ENCODE measurements at places on chromosomes 12 and 14.
A peak's percentile ranks its signal among the peaks of the same experiment; 100 is the strongest.

DNA sequence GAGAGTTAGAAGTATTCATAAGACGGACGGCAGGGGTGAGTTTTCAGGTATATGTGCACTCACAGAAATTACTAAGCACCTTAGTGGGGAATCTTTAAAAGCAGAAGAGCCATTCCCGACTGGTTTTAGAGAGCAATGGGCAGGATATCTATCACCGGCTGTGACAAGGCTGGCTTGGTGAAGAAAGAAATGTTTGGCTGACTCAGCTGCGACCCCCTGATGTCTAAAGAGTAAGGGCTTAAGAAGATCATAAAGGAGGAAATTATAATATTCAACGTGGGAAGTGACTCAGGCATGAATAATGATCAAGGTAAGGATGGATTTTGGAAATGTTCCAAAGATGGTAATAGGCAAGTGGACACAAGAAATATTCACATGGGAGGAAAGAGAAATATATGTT lies 407.6 kb downstream of the TMEM132D start:
- no peak for DNase-seq

DNA sequence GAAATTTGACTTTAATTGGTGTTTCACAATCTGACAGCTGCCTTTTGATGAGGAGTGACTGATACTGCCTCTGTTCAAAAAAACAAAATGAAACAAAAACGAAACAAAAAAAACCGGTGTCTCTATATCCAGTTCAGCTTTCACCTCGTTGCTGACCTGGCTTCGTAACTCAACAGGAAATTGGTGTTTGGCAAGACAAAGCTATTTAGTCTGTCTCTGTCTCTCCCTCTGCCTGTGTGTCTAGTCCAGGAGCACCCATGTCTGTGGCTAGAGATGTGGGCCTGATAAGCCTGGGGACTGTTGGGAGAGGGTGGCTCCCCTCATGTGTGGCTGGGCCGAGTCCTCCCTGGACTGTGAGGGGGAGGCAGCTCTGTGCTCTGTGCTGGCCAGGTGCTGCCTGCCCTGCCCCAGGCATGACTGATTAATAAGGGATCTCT lies 11.3 kb downstream of the CACNA1C start:
- DNase-seq, result no peak

DNA sequence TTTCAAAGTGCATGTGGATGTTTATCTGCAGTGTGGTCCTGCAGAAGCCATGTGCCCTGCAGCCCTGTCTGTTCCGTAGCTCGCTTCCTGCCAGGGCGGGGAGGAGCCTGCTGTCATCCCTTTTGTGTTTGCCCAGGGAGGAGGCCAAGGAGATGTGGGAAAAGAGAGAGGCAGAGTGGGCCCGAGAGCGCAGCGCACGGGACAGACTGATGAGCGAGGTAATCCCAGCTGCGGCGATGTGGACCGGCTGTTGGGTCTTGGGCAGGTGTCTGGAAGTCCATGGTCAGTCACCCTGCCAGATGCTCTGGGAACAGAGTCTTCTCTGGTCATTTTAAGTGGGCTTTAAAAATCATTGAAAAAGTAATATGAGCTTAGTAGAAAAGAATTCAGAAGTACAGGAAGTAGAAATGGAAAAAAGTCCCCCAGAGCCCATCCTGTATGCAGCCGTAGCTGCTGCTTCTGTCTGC lies 12.8 kb downstream of the TCHP start:
- DNase-seq, result no peak

- DNase-seq, result no peak
These were observed 6.5 kb downstream of the CAMKK2 start for GRCh38 chr12:121289962-121290361.

DNA sequence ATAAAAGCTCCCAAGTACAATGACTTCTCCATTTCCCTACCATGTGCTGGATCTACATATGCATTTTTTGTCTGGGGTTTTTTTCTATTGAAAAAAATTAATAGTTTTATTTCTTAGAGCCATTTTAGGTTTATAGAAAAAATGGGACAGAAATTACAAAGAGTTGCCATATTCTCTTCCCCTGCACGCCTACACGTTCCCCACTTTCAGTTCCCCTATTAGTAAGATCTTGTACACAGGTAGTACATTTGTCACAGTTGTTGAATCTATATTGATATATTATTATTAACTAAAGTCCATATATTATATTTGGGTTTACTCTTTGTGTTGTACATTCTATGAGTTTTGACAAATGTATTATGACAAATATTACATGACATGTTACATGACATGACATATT lies 35.7 kb downstream of the SIX6 start:
- no peak for DNase-seq

GRCh38 chr12:89863493-89863938 lies 154.9 kb upstream of the ATP2B1 start:
- DNase-seq, result no peak

GRCh38 chr12:105239304-105239703 lies 3.3 kb upstream of the APPL2 start:
- no peak for DNase-seq

GRCh38 chr12:114858388-114859146 lies 174.6 kb upstream of the TBX3 start:
- no peak for DNase-seq

DNA sequence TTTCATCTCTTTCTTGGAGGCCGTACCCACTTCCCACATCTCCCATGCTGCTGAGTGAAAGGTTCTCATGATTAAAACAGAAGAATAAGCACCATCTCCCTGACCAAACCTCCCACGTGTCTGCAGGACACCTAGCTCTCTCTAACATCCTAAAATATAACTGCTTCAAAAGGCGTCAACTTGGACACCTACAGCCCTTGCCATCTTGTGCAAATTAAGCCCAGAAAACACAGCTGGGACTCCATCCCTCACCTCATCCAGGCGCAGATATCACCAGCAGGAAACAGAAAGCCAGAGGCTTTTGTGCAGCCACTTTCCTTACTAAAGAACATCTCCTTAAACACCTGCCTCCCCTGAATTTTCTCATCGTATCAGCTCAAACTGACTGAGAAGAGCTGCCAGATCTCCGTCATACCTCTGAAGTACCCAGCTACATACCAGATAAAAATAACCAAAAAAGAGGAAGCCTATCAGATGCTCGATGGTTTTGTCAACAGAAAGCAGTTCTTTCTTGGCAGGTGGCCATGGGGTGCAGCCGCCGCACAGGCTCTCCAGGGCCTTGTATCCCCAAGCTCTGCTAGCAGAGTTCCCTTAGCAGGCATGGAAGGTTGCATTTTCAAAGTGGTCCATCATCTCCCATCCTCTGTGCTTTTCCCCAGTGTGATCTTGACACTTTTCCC lies 28.8 kb downstream of the MAP3K9 start:
- no peak for DNase-seq

- no peak for DNase-seq
These were observed 32.6 kb upstream of the FGD4 start for GRCh38 chr12:32366714-32367113.

GRCh38 chr14:84527706-84528105 lies 1002.2 kb upstream of the FLRT2 start:
- DNase-seq, result no peak

DNA sequence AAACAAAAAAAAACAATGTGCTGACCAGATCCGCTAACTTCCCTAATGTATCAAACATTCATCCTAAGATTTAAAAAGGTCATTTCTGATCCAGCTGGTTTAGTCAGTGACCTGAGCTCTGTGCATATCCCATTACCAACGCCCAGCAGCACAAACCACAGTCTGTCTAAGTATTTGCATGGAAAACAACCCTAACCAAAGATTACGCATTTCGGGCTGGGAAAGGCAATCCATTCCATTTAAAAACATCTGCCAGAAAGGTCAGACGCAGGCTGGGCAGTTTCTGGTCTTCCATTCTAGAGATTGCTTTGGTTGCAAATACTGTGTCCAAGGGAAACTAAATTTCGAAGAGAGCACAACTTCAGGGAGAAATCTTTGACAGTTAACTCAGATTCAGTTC lies 234.9 kb downstream of the FLRT2 start:
- no peak for DNase-seq

GRCh38 chr12:15122344-15122743 lies 98.9 kb downstream of the RERG start:
- DNase-seq, result no peak

- DNase-seq, result no peak
These were observed 38.1 kb downstream of the DUSP6 start for GRCh38 chr12:89314060-89314761.

- DNase-seq, result no peak
These were observed 114.0 kb upstream of the MED13L start for GRCh38 chr12:116391501-116391900.

- no peak for DNase-seq
These were observed 67.1 kb upstream of the DNM1L start for GRCh38 chr12:32611986-32612385.

DNA sequence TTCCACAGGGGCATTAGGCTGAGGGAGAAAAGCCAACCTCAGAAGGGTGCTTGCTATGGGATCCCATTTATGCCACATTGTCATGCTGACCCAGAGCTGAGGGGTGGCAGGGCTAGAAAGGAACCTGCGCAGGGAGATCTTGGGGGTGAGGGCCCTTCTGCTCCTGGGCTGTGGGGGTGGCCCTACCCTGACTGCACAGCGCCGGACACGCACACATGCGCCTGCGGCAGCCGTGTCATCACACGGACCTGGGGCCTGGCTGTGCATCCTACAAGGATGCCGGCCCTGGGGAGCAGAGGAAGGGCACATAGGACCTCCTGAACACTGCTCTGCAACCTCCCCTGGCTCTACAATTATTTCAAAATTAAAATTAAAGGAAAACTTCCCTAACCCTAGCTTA lies 6.9 kb downstream of the CDCA4 start:
- DNase-seq, result no peak

DNA sequence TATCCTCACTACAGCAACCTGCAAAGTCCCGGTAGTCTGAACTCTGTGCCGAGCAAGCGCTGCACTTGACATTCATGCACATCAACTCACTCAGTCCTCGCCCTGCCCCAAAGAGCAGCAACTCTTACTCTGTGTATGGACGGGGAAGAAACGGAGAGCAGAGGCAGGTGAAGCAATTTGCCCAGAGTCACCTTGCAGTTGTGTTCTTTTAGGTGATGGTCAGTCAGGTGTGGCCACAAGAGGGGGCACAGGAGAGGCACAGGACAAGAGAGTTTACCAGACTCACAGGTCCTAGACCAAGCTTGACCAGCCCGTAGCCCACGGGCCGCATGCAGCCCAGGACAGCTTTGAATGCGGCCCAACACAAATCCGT lies 39.1 kb downstream of the TSPAN11 start:
- no peak for DNase-seq

GRCh38 chr12:115385141-115385540 lies 701.2 kb upstream of the TBX3 start:
- DNase-seq, result no peak

GRCh38 chr12:115468087-115468510 lies 784.1 kb upstream of the TBX3 start:
- DNase-seq, result no peak

DNA sequence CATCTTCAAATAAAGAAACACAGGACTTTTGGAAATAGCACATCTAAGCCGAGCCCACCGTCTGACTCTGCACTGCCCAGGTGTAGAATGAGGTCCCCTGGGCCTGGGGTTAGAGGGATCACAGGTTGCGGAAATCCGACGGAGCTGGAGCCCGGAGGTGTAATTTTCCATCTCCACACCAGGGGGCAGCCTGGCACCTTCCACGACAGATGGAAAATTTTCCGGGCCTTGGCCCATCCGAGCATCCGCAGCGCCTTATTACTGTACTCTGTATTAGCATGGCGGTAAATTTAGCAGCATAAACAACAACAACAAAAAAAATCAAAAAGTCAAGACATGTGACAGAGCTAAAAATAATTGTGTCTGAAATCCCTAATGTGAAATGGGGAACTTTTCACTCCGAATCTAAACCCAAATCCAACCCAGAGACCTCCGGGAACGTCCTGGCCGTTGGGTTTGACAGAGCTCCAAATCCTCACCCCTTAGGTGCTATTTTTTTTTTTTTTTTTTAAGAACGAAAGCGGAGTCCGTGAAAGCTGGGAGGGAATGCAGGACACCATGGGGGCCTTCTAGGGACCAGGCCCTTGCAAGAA lies 93.9 kb downstream of the KSR2 start:
- no peak for DNase-seq

GRCh38 chr14:83425138-83425537 lies 1891.5 kb upstream of the SEL1L start:
- no peak for DNase-seq

- DNase-seq, result no peak
These were observed 76.8 kb downstream of the TTC9 start for GRCh38 chr14:70718383-70719118.

- DNase-seq, result no peak
These were observed 614.3 kb upstream of the MDGA2 start for GRCh38 chr14:48289701-48290100.

DNA sequence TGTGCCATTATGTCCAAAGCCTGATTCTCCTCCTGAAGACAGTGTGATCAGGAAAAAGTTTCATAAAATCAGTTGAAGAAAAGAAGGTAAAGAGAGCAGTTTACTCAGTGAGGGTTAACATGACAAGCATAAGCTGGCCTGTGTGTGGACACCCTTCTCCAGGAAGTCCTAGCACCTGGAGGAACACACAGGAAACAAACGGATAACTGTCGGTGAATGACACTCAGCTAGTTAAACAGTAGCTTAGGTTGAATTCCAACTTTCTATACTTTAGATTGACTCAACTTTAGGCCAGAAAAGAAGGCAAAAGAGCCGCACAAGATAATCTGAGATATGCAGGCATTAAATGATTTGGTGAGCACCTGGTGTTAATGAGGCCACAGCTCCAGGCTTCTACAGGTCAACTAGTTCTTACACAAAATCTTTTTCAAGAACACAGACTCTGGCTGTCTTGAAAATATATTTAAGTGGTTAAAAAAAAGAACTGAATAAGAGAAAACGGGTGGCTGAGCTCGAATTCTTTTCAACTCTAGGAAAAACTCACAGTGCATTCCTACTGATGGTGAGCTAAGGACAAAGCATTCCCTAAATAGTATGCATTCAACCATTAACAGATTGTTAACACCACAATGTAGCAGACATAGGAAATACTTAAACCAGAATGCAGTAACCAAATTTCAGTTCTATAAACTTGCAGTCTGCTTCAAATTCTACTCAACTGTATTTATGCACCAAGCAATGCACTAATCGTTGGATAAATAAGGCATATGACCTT lies 56.9 kb upstream of the TSPAN8 start:
- DNase-seq, result peak; percentile 56

DNA sequence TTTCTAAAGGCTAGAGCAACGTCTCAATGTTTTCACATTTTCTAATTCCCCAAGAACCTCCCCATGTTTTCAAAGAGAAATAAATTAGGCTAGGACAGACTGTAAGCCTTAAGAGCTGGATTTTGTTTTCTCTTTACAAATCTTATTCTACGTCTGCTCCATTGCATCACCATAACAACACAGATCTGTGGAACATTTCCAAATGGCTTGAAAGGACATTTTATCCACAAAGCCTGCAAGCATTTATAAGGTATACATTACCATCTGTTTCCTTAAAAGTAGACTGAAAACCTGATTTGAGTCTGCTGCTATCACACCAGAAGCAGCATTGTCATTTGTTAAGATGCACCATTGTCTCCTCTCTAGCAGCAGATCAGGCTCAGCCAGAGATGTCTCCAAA lies 115.3 kb upstream of the PLEKHA5 start:
- no peak for DNase-seq

DNA sequence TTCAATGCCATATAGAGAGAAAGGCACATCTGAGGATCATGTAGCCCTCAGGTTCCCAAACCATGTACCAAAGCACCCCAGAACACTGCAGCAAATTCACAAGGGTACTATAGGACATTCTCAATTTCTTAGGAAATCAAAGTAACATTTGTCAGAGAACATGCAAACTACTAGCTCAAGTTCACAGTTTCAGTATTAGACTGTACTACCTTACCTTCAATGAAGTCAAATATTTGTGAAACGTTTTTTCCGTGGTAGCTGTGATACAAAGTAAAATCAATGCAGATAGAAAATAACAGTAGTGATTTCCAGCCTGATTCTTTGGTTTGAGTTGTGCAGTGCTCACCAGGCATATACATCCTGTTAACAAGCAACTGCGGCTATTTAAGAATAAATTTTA lies 197.1 kb downstream of the MED13L start:
- DNase-seq, result no peak

Data from iPS DF 19.7 (cell line).